Eye (tissue), 1 donor: ENCODE measurements at places on chromosomes 7 and 10.

GRCh38 chr7:96497567-96497966, 175.7 kb upstream of the SLC25A13 start:
- DNase-seq = no peak

- peak; percentile 46 for DNase-seq
Observed at GRCh38 chr10:70849582-70850016, 33.9 kb downstream of the SGPL1 start.

DNA sequence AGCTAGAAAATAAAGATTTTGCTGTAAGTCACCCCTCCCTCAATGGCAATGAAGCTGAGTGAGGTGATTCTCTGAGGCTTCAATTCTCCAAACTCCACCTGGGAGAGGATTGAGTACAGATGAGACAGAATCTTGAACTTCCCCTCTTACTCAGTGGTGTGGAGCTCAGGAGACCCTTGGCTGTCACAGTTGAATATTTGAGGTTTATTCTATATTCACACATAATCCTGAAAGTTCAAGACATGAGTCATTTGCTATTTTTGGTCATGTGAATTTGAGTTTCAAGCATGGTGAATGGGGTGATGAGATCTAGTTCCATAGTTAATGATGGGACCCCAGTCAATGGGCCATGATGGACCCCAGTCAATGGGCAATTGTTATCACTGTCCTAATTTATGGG, 13.9 kb upstream of the TECTB start:
- DNase-seq = no peak

- no peak for DNase-seq
Observed at GRCh38 chr7:97075928-97076327, 41.6 kb upstream of the SDHAF3 start.

DNA sequence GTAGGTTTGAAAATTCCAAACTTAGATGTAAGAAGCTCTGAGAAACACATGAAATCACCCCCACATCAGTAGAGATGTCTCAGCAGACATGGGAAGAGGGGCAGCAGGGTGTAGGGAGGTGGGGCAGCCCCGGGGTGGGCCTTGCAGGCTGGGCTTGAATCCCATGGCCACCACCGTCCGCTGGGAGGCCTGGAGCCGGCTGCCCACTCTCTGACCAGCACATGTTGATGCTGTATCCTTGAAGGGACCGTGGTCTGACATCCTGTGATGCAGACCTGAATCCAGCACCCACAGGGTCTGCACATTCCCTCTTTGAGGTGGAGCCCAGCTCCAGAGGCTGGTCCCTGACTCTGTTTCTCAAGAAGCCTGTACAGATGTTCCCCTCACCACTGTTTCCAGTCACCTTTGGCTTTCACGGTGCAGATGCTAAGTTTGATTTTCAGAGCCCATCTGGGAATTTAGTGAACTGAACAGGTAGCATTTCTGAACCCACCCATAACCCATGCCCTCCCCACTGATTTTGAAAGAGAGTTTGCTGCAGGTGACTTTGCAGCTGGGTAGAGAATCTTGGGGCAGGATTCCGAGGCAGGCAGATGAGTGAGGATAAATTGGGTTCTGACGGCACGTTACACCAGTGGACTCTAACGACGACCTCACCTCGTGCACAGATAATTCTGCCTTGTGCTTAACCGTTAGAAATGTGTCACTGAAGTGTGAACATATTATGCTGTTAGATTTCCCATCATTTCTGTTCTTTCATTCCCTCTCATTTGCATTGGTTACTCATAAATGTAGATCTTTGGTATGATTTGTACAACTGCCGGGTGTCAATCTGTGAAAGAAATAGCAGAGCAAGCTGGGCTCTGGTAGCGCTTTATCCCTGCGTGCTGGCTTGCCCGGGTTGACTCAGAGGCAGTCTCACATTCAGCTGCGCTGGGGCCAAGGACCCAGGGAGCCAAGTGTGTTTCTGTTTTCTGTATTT, 45.7 kb downstream of the IKZF1 start:
- no peak for DNase-seq

- no peak for DNase-seq
Observed at GRCh38 chr10:69179089-69179742, 818 bp upstream of the SUPV3L1 start.

GRCh38 chr10:110811791-110812581, 59.7 kb upstream of the PDCD4 start:
- no peak for DNase-seq

GRCh38 chr7:128963327-128963757, 25.6 kb downstream of the IRF5 start:
- no peak for DNase-seq

DNA sequence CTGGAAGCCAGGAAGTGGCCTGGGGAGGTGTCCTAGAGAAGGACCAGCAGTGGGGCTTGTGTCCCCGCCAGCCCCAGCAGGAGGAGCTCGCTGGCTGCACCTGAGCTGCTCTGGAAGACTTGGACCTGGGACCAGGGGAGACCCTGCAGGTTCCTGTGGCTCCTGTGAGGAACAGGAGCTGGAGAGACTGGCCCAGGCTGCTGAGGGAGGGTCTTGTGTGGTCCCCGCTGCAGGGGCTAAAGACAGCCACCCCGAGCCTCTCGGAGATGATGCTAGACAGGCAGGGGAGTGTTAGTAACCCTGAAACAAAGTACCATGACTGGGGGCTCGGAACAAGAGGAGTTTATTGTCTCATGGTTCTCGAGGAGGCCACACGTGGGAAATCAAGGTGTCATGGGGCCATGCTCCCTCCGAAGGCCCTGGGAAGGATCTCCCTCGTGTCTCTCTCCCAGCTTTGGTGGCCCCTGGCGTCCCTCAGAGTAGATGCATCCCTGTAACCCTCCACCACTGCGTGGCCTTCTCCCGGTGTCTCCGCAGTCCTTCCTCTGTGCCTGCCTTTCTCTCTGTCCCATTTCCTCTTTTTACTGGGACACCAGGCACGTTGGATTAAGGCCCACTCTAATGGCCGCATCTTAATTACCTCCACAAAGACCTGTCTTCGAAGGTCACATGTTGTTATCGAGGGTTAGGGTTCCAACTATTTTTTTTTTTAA, 348.4 kb downstream of the GLRX3 start:
- no peak for DNase-seq

DNA sequence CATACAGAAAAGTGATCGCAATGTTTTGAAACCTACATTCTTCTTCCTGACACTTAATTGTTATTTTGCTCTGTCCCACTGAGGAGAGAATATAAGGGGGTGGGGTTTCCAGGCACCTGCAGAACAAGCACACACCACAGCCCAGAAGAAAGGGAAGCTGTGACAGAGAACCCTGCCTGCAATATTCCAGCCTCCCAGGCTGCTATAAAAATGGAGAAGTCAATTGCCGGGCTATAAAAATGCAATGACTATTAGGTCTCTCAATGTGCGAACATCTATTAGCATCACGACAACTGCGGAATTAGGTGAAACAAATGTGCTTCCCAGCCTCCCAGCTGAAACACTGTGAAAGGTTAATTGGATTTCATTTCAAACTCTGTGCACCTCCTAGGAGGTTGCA, 145.3 kb upstream of the FRMD4A start:
- DNase-seq = no peak

DNA sequence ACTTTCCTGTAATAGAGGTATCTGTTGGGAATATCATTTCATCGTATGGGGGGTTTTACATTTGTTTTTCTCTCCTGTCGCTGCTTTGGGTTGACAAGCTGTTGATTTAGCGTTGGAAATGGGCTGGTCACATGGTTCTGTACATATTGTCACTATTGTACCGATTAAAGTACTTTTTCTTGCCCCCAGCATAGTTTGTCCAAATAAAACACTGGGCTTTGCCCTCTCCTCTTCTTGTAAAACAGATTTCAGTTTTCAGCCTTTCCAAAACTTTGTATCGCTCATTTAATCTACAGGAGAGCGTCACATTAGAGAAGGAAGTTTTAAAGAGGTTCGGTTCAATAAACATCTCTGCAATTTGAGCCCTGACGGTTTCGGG, 4.0 kb downstream of the BMI1 start:
- DNase-seq = no peak

GRCh38 chr10:71980181-71981014, 16.2 kb downstream of the CHST3 start:
- peak; percentile 25 for DNase-seq

GRCh38 chr7:136998495-136998894, 130.0 kb downstream of the CHRM2 start:
- DNase-seq = no peak

GRCh38 chr7:3922175-3922635, 621.2 kb downstream of the SDK1 start:
- peak; percentile 85 for DNase-seq

DNA sequence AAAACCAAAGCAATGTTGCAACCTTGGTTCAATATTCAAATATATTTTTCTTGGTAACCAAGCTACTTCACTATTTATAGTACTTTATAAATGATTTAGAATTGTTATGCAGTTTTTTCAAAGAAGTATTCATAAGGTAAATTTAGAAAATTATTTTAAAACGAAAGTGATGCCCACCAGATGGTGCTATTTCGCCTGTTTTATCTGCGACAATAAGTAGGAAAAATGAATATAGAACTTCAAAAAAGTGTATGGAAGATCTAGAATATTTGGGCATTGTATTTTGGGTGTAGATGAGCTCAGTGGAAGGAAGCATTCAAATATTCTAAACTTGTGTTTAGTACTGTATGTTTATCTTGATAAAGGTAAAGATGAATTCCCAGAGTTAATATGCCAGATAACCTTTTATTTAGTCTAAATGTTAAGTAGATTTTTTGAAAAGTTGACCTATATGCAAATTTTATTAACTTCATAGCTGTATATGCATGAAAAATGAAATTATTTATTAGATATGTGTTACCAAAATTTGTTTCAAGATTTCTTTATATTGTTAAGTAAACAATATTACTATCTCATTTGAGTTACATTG, 93.2 kb downstream of the ADK start:
- peak; percentile 86 for DNase-seq

- DNase-seq = no peak
Observed at GRCh38 chr10:115558252-115558651, 465.1 kb downstream of the ATRNL1 start.

DNA sequence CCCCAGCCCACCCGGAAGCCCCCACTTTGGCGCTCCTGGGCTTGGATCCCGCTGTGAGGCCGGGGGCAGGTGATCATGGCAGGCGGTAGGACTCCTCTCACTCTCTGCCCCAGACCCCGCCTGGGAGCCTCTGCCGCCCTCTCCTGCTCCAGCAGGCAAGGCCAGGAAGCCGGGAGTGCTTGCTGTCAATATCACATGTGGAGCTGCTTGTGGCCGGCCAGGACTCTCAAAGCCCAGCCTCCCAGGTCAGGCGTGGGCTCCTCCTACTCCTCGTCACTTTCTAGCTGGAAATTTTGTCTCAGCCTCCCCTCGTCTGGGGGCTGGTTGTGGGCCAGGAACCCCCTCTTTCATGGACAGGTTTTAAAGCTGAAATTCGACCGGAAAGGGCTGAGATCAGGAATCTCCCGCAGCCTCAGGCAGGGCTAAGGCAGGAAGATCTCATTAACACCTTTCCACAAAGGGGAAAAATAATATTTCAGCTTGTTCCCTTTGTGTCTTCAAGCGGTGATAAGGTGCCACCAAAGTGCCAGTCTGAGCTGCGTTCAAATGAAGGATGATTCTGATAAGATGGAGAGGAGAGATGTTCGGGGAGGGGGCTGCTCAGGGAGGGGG, 273.6 kb upstream of the PODXL start:
- peak; percentile 60 for DNase-seq

DNA sequence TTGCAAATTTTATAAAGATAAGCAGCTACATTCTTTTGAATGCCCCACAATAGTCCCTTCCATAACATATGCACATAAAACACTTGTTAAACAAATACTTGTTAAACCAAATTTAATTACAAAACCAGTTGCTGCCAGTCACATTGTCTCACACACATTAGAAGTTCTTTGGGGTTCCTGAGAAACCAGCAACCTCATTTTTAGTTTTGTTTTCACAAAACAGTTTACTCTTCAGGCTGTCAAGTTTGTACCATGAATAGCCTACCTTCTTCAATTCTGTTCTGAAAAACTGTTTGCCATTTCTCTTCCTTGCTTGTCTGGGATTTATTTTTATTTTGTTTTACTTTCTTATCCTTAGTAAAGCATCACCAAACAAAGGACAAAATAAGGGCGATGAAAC, 176.5 kb upstream of the PHF14 start:
- DNase-seq = no peak

DNA sequence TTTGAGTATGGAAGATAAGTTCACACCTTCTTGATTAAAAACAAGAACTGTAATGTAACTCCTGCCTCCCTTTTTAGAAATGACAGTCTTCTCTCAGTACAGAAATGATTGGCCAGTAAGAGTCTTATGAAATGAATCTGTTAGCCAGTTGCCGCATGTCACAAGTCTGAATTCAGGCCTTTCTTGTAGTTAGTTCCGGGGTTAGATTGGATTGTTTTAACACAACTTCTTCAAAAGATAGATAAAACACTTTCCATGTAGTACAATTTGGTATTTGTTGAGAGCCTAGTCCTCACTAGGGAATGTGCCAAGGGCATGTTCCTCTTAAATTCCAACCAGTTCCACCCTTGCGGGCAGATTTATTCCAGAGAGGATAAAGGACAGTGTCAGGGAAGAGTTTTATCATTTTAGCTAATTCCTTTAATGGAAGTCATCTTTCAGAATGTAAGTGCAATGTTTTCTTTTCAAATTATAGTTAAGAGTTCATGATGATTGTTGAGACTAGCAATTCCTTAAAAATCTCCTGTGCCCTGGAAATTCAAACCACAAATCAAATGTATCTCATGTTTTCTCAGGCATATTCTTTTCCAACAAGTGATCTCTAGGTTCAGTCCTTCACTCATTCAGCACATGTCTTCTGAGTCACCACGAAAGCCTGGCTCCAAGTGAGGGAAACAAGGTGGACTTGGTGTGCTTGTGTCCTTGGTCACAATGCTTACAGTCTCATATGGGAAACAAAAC, 4.1 kb downstream of the FHIP2A start:
- DNase-seq = peak; percentile 13

DNA sequence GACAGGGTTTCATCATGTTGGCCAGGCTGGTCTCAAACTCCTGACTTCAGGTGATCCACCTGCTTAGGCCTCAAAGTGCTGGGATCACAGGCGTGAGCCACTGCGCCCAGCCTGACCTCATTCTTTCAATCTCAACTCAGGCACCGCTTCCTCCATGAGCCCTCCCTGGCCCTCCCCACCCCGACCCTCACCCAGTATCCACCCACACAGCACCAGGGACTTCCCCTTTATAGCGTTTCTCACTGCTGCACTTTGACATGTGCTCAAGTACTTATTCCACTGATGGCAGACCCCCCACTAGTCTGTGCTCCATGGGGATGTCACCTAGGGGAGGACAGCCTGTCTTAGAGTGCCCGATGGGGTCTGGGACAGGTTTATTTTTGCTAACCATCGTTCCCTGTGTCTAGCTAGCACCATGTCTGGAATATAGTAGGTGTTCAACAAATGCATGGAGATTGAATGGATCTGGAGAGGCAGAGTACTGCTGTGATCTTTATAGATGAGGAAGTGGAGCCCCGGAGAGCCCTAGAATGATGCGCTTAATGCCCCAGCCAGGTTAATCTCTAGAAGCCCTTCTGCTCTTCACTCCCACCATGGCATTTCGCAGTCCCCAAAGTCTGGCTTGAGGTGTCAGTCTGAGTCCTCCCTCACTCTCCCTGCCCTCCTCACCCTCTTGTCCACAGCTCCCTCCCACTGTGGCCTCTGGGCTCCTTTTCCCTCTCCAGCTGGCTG, 258.8 kb downstream of the RPS24 start:
- no peak for DNase-seq

- DNase-seq = peak; percentile 30
Observed at GRCh38 chr7:28433699-28434219, 21.4 kb downstream of the CREB5 start.
